ENCODE measurements at places on chromosomes 13 and 19.

- peak; percentile 60 for DNase-seq
These were observed 21.0 kb downstream of the TNFSF9 start for GRCh38 chr19:6551607-6552450.

DNA sequence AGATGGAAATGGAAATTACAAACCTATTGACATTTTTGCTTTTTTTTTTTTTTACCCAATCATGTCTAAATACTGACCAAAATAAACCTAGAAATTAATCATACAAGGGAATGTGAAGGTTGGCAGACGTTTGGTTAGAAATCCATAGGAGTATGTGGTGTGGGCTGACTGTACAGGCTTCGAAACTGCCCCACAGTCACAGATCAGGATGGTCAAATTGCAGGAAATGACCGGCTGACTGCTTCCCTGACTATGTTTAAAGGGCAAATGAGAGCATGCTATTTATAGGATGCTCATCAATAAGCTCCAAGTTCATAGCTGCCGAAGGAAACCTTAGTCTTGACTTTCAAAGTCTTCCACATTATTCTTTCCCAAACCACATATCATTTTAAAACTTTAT lies 118.4 kb downstream of the COG6 start:
- DNase-seq, result no peak

- DNase-seq, result no peak
These were observed 852.7 kb upstream of the KLHL1 start for GRCh38 chr13:70960841-70961443.

- DNase-seq, result no peak
These were observed 429.8 kb downstream of the FOXO1 start for GRCh38 chr13:40236566-40237168.

DNA sequence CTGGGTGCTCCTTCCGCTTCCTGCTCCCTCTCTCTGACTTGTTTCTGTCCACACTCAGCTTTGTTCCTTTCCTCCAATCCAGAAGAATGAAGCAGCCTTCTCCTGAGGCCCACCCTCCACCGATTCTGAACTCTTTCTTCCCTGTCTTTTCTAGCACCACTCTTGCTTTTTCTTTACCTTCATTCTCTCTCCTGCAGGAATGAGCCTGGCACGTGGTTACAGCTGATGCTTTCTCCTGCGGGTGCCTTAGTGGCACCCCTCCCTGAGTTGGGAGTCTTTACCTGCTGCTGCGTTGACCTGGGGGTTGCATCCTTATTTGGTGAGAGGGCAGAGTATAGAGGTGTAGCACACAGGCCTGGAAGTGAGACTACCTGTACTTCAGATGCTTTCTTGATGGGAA lies 6.2 kb downstream of the UBAC2 start:
- DNase-seq, result no peak

GRCh38 chr13:103187721-103188156 lies 121.5 kb upstream of the SLC10A2 start:
- no peak for DNase-seq

GRCh38 chr13:112618501-112618900 lies 30.5 kb upstream of the TUBGCP3 start:
- DNase-seq, result no peak

DNA sequence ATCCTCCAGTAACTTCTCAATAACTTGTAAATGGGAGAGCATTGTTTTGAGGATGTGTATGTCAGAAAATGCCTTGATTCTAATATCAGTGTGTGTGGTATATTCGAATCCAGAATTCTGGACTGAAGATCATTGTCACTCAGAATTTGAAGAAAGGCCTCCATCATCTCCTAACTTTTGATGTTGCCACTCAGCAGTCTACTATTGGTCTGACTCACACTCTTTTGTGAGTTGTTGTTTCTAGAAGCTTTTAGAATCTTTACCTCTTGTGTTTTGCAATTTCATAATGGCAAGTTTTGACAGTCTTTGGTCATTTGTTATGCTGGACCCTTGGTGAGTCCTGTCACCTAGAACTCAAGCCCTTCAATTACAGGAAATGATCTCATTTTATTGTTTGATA lies 77.0 kb downstream of the RUBCNL start:
- no peak for DNase-seq

DNA sequence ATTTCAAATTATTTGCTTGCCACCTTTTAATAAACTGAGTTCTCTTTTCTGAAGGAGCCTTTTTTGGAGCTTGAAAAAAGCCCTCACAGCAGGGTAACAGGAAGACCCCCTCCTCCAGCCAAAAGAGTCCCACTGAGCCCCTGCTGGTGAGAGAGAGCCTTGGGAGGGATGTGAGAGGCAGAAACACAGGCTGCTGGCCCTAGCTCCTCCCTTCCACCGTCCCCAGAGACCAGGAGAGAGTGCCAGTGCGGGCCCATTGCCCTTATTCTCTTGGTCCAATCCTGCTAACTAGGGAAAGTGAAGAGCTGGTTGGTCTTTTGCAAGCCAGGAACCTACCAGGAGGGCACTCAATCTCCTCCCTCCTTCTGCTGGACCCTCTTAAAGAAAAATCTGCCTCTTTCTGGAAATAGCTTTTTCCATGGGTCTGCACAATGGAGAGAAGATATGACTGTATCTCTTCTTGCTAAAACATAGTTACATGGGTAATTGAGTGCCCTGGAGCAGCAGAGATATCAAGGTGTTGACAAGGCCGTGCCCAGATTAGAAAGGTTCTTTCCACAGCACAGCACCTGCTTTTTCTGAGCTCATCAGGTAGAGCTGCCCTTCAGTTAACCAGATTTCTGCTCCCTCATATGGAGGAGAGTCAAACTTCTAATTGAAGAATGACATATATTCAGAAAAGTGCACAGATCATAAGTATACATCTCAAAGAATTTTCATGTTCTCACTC lies 113.9 kb downstream of the LRCH1 start:
- no peak for DNase-seq

DNA sequence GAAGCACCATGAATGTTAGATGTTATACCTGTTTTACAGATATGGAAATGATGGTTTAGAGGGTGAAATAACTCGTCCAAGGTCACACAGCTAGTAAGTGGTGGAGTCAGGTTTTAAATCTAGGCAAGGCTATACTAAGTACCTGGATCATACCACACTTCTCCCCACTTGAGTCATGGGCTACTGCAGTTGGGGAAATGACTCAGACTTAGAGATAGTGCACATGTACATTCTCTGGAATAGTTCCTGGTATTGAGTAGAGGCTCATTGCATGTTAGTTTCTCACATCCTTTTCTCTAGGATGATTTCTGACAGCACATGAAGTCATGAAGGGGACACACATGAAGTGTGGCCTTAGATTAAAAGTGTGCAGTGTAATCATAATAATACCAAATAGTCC lies 76.2 kb upstream of the TNFSF11 start:
- DNase-seq, result no peak

DNA sequence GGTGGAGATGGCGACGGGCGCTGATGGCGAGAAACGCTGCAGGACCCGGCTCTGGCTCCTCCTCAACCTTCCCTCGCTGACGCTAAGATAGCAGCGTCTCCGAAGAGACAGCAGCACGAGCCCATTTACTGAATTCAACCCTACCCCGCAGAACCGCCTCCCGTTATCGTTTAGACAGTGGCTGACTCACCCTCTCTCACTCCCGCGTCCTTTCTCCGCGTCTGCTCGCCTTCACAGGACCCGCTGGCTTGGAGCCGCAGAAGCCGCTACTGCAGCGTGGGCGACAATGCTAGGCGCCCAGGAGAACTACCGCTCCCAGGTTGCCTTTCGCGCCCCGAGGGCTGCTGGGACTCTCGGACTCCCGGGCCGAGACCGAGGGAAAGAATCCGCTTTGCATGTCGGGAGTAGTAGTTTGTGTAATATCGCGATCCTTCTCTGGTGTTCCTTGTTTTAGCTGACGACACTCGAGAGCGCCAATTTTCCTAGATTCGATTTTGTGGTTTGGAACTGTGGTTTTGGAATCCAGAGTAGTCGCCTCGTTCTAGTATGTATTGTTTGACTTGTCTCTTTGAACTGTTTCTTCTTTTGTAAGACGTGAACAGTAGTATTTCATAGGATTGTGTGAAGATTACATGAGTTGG lies at the start of gene KBTBD6:
KBTBD6 (minus strand) TSS at position 291 of the 641 bp plus-strand sequence. CDS start 291 bp downstream, outside the sequence.
- peak; percentile 93 for DNase-seq

DNA sequence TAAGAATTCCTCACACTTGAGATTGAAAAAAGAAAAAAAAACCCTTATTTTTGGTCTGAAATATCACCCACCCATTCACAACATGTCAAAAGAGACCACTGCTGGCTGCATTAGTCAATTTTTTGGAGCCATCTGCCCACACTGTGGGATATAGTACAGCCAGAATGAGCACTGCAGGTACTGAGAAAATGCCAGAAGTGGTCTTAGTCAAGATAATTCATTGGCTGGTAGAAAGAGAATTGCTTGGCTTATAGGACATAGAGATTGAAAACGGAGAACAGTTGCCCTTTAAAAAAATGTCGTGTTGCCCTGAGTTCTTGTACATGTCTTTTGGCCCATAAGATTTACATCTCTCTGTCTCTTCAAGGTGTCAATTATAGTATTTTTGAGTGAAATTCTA lies 1899.5 kb downstream of the OLFM4 start:
- DNase-seq, result no peak

- DNase-seq, result no peak
These were observed 521.0 kb downstream of the SUCLA2 start for GRCh38 chr13:47480121-47480520.

- DNase-seq, result no peak
These were observed 43.1 kb downstream of the TEX29 start for GRCh38 chr13:111363591-111363990.

DNA sequence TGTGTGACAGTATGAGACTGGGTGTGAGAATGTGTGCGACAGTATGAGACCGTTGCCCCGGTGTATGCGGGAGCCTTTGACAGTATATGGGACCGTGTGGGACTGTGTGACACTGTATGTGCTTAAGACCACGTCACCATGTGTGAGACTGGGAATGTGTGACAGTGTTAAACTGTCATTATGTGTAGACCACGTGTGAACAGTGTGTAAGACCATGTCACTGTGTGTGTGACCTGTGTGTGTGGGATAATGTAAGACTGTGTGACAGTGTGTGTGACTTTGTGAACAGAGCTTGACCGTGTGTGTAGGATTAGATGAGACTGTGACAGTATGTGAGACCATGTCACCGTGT lies 549 bp downstream of the ZNF583 start:
- DNase-seq, result no peak

- DNase-seq, result no peak
These were observed 6.7 kb downstream of the ZNF317 start for GRCh38 chr19:9146882-9147281.

- DNase-seq, result no peak
These were observed 1.3 kb downstream of the SAFB start for GRCh38 chr19:5624018-5624663.

DNA sequence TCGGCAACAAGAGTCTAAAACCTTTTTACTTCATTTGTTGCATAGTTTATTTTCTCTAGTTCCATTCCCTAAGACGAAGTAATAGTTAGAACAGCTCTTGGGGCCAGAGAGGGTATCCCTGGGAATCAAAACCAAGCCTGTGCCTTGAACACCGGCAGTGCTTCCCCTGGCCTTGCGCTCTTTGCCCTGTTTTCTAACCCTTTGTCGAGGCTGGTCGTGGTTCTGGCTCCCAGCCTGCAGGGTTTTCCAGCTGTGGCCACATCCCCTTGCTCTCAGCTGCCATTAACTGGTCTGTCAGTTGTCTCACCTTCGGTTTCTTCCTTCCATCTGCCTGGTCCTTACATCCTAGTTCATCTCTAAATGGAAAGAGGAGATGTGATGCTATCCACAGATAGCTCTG lies 61.0 kb downstream of the HSPH1 start:
- DNase-seq, result no peak

GRCh38 chr19:29671393-29672160 lies 6.3 kb downstream of the PLEKHF1 start:
- peak; percentile 86 for DNase-seq

- no peak for DNase-seq
These were observed 181.0 kb upstream of the GPR12 start for GRCh38 chr13:26941345-26942174.

DNA sequence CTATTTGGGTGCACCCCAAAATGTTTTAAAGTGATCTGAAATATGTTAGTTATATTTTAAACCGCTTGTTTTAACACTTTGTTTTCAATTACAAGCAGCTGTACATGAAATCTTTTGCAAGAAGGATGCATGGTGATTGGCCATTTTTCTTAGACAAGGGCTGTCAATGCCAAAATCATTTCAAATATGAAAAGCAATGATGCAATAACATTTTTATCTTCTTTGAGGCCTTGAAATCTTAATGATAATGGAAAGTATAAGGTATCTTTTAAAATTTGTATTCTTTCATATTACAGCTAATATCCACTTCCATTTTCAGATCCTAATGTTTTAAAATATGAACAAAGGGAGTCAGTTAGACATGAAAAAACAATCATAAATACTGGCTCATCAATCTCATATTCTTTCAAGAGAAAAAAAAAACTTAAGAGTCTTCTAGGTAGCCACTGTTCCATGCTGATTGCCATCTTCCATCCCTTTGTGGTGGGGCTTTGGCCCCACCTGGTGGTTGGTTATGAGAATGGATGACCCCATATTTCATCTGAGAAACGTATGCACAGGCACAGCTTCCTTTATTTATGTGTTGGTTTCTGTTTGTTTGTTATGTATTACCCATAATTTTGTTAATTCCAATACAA lies 330.3 kb upstream of the MIR17HG start:
- DNase-seq, result no peak

DNA sequence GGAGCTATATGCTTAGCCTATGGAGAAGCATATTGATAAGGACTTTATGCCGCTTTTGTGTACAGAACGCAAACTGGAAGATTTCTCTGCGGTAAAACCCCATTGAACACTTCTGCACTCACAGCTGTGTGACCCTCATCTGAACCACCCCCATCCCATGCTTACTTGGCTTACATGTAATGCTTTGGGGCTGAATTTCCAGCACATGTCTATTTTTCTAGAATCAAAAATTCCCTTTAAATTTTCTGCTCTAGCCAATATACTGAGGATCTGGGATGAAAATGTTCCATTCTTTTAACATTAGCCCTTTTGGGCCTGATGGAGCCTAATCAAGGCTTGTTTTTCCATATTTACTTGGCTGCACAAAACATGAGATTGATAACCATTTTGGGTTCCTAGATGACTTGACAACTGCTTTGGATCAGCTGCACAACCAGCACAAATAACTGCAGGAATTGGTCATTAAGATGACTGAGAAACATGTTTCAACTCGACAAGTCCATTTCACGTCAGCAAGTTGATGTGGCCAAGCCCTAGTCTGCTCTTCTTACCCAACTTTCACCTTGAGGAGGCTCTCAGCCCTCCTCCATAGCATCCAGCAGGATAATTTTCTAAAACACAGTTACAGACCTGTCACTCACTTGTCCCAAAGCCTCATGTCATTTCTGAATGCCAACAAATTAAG lies 52.4 kb downstream of the TNFSF11 start:
- DNase-seq, result no peak

DNA sequence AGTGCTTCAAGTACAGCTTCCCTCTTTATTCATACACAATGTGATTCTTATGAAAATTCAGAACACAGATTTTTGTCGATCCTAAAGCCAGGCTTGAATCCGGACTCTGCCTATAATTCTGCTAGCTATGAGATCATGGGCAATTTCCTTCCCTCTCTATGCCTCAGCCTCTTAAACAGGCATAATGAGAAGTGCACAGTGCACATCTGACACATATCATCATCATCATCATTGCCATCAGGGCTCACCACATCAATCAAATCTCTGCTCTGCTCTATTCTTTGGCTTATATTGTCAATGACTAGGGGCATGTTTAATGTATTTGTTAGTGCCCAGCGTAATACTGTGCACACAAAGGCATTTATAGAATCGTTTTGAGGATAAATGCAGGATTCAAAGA lies 269.1 kb downstream of the ABCC4 start:
- DNase-seq, result no peak

Measured in activated CD8-positive, alpha-beta memory T cell treated with anti-CD3 and anti-CD28 coated beads, Interleukin-2, amount 50 U/mL, for 4 hours (primary cell).